HT-29 (cell line): ENCODE measurements at places on chromosomes 2 and 18. TPM values are rescaled to one million over a fixed set of nuclear protein-coding genes. Genes with fewer than 3 reads are reported as not detected.

The GPR39 gene
- 17.0 and 18.0 TPM in 2 replicates for total RNA-seq

The PLCD4 gene
- not detected in 2 replicates for total RNA-seq

- DNase-seq, result no peak
These were observed 1.6 kb upstream of the RTP5 start for GRCh38 chr2:241867776-241868420.

DNA sequence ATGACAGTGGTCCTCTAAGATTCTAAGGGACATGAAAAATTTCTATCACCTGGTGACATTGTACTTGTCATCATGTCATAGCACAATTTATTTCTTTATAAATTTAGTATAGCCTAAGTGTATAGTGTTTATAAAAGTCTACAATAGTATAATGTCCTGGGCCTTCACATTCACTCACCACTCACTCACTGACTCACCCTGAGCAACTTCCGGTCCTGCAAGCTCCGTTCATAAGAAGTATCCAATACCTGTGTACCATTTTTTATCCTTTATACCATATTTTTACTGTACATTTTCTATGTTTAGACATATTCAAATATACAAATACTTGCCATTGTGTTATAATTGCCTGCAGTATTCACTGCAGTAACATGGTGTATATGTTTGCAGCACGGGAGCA is 72.8 kb upstream of the DSEL start:
- DNase-seq, result no peak
